ENCODE measurements at places on chromosomes 7 and 10. TPM values are rescaled to one million over a fixed set of nuclear protein-coding genes. Genes with fewer than 3 reads are reported as not detected.

Gene HECW1
- polyA plus RNA-seq = 0.23 TPM

Gene STOX1
- polyA plus RNA-seq = 2.5 TPM

Gene CUZD1
- 0.95 TPM for polyA plus RNA-seq

Gene PLCE1
- polyA plus RNA-seq = 47.9 TPM

Gene GRID2IP
- polyA plus RNA-seq = 0.10 TPM

GRCh38 chr7:130063036-130063435 is 7.3 kb upstream of the KLHDC10 start:
- no peak for DNase-seq

DNA sequence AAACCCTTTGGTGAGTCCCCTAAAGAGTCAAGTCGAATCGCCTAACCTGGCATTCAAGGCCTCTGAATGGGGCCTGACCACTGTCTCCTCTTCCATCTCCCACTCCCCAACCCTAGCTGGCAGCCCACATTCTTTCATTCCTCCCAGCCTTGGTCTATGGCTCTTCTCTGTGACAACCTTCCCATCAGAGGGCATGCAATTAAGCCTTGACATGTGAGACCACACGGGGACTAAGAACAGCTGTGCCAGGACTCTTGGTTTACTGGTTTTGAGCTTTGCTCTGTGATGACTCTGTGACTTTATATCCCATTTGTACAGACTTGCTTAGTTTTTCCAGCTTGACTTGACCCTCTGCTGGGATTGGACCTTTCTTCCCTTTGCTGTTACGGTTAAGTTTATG is 116.6 kb downstream of the BUB3 start:
- DNase-seq = no peak

GRCh38 chr10:120614680-120615079 is 157.7 kb downstream of the PLPP4 start:
- DNase-seq = no peak

DNA sequence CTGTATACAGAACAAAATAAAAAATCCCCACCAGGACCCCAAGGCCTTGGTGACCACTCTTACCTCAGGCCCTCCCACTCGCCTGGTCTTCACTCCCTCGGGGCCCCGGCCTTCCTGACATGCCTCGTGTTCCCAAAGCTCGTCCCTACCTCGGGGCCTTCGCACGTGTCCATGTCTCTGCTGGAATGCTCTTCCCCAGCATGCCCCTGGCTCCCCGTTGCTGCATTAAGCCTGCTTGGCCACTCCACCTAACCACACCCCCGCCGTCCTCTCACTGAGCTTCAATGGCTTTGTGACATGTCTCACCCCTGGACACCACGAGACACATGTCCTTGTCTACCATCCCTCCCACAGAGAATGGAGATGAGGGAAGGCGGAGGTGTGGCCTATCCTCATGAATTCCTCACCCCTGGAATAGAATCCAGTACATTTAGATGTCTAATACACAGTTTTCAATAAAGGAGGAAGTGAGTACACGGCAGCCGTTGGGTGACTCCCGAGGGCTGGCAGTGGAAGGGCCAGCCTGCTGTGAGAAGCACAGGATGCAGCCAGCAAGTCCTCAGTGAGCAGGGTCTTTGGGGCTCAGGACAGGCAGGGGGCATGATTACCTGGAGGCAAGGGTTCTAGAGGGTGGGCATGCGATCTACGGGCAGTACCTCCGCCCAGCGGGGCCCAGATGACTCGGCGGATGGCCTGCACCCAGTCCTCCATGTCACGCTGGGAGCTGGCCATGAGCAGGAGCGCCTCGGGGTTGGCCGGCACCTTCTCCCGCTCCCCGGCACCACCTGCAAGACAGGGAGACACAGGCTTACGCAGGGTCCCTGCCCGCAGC is 125.7 kb downstream of the ARHGAP22 start:
- no peak for DNase-seq

- DNase-seq = no peak
Measured at GRCh38 chr10:132394201-132394811, 2.7 kb upstream of the PWWP2B start.

DNA sequence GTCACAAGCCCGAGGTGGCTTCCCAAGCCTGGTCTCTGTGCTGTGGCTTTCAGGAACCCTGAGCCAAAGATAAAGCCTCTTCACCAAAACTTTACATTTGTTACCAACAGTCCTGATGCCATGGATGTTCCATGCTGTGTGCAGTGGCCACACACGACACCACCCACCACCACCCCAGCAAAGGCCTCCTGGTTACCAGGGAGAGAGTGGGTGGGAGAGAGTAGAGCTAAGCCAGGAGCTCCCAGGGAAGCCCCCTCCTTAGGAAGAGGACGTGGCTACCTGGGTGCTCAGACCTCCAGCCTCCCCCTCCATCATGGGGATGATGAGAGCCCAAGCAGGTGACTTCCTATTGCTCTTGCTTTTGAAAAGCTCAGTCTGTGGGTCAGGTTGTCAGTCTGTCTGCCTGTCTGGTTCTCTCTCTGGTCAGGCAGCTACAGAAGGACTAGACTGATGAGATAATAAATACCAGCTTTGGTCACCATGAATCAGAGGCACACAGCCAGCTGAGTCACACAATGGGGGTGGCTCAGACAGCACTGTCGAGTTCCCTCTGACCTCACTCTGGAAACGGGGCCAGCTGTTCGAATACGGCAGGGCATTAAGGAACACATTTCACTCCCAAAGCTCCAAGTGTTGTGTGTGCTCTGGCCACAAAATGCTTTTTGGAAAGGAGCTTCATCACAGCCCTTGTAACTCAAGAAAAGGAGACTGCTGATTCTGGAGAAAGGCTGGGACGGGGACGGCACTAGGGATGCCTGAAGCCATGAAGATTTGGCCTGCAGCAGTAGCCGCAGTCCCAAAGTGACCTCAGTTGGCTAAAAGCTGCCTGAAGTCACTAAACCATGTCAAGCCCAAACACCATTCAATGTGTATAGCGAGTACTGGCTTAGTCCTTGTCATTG is 166.0 kb downstream of the FANK1 start:
- no peak for DNase-seq

- no peak for DNase-seq
Measured at GRCh38 chr7:106258789-106259188, 26.0 kb downstream of the NAMPT start.

DNA sequence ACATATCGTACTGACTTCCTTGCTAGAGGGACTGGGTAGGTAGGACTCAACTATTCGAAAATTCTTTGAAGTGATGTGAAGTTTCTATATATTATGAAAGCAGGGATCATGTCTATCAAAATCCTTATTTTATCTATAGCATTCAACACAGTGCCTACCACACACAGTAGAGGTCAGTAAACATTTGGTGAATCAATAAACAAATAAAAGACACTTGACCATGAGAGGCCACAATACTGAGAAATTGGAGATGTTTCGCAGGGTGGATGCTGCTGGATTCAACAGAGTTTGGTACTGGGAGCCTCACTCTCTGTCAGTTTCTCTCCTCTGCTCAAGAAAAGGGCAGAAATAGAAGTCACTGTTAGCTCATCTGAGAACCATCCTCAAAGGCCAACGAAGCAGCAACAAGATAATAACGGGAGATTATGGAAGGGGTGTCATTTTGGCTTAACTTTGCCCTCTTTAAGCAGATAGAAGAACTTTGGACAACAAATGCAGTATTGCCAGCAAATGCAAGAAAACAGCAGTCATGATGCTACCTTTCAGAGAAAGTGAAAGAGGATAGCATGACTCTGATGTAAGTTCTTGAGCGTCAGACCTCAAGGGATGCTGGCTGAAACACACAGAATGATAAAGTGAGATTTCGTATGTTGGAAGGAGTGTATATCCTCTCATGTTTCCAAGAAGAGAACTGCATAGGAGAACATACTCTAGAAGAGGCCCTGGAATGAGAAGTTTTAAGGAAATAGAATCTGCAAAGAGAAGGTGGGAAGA is 107.6 kb downstream of the SEMA3E start:
- no peak for DNase-seq

GRCh38 chr7:121151774-121152221 is 163.3 kb downstream of the CPED1 start:
- no peak for DNase-seq

DNA sequence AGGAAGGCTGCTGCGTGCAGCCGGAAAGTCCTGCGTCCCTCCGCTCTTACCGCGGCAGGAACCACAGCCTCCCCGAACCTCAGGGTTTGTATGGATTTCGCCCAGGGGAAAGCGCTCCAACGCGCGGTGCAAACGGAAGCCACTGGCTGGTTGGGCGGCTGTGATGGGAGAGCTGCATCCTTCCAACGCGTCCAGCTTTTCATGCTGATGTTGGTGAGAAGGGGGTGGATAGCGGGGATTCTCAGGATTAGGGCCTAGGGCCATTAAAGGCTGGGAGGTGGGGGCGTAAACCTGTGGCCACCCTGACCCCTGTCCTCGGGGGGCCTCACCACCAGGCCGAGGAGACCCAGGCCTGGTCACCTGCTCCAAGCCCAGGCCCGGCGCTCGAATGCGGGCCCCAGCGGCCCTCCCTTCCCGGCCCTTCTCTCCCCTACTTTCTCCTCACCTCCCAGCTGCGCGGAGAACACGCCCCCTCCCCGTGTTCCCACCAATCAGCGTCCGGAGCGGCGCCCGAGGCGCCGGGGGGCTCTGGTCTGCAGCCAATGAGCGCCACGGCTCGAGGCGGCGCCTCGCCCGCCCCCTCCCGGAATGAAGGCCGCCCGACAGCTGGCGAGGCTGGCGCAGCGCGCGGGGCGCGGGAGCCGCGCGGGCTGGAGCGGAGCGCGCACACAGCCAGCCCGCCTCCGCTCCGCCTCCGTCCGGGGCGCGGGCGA is 458 bp upstream of the NANOS1 start:
- DNase-seq = no peak

- DNase-seq = no peak
Measured at GRCh38 chr7:96734343-96734742, 24.7 kb upstream of the SEM1 start.
